ENCODE measurements at places on chromosomes 11 and 22.

GRCh38 chr11:44760917-44761550 lies 34.3 kb downstream of the TSPAN18 start:
- DNase-seq: no peak

GRCh38 chr11:117192401-117192875 lies 6.7 kb upstream of the TAGLN start:
- no peak for DNase-seq

- no peak for DNase-seq
These were observed 19.1 kb downstream of the RFPL2 start for GRCh38 chr22:32185821-32186220.

GRCh38 chr11:20177136-20177535 lies 16.9 kb upstream of the DBX1 start:
- DNase-seq: no peak

- DNase-seq: no peak
These were observed at the start of gene CNGA4 for GRCh38 chr11:6238902-6239301. Gene CNGA4, plus strand, starts transcription at chr11:6239089. Its CDS starts 118 bp downstream, at chr11:6239207.

DNA sequence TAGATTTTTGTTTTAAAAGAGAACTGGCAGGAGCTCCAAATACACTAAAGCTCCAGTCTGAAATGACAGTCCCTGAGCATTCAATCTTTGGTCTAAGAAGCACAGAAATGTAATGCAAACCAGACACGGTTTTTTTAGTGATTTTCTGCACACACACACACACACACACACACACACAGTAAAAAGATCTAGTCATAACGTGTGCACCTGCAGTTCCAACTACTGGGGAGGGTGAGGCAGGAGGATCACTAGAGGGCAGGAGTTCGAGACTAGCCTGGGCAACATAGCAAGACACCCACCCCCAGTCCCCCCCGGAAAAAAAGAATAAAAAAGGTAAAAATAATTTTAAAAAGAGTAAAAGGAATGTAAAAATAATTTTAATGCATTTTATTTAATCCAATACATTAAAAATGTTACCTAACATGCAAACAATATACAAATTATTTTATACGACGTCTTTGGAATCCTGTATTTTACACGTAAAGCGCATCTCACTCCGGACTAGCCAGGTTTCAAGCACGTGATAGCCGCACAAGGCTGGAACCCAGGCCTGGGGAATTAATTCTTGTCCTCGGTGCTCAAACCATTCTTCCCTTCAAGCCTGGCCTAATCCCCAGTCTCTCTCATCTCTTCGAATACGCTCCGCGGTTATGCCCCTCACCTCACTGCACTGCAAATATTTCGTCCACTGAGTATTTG lies 762 bp upstream of the TBC1D22A start:
- DNase-seq: no peak

DNA sequence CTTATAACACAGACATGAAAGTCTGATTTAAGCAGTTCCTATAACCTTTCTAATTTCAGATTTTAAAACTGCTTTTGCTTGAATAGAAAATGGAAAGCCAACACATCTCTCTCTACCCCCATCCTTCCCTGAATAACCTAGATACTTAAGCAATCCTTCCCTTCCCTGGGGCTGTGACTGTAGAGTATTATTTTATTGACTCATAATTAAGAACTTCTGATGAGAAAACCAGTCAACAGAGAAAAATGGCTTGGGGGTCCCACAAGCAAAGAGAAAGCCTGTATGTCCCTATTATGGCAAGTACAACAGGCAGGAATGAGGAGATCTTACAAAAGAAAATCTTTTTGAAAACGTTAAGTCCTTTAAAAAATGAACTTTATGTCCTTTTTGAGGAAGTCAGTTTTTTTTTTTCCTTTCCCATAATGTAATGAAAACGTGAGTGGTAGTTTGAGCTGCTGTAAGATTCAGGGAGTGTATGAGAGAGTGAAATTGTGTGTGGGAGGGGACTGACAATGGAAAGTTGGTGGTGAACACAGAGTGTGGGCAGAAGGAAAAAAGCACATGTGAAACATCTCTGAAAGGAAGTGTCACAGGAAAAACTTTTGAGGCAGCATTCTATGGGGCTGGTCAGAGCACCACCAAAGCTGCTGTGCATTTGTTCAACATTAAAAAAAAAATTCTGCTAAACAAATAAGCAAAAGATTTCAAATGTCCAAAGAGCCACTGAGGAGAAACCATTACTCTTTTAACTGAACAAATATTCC lies 154.6 kb downstream of the MAML2 start:
- DNase-seq: peak; percentile 40

DNA sequence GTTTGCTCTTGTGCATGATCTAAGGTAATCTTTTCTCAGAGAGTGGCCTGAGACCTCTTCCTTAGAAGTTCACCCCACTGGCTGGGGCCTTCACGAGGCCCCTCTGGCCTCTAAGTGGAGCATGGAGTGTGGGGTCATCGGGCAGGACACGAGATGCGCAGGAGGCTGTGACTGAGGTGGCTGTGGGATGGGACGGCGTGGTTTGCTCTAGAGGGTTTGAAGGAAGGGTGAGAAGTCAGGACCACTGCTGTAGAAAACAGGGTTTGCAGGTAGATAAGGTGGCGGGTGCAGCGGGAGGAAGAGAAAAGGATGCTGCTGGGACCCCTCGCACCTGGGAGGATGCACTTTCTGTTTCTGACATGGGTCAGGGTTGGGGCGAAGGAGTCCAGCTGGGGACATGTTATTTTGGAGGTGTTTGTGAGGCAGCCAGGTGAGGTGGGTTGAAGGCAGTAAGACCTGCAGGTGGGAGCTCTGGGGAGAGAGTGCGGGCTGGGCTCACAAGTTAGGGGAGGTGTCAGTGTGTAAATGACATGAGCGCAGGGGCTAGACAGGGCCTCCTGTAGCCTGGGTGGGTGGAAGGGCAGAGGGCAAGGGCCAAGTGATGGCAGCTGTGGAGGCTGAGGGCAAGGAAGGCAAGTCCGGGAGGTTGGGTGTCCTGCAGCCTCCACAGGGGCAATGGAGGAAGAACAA lies 62.5 kb downstream of the KCNQ1 start:
- no peak for DNase-seq

GRCh38 chr22:25048071-25048470 lies 95.6 kb downstream of the KIAA1671 start:
- no peak for DNase-seq

GRCh38 chr11:93128574-93128973 lies 69.2 kb downstream of the SLC36A4 start:
- no peak for DNase-seq

DNA sequence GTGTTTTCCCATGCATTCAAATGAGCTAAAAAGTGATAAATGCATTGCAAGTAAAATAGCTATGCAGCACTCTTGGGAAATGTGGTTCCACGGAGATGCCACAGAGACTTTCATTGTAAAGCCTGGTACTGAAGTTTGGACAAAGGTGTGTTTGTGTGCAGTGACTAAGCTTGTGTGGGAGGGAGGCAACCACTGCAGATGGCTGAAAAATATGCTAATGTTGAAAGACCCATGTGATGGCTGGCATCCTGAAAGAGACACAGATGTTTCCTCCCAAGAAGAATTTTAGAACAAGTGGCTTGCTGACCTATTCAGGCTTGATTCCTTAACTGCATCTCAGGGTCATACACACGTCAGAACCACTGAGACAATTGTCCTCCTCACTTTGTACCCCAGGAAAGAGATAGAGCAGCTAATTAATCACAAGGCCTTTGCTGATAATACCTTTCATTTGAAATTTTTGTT lies 73.8 kb downstream of the FAM76B start:
- peak; percentile 25 for DNase-seq

GRCh38 chr11:62129590-62130282 lies 5.9 kb downstream of the INCENP start:
- no peak for DNase-seq

DNA sequence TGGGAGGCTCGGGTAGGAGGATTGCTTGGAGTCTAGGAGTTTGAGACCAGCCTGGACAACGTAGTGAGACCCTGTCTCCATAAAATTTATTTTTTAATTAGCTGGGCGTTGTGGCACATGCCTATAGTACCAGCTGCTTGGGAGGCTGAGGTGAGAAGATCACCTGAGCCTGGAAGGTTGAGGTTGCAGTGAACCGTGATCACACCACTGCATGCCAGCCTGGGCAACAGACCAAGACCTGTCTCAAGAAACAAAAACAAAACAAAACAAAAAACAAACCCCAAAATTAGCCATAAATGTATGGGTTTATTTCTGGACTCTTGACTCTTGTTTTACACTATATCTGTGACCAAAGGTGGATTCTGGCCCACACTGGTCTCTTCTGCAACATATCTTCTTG lies 41.6 kb downstream of the EIF3F start:
- DNase-seq: no peak

GRCh38 chr11:118596224-118597146 lies 10.9 kb upstream of the PHLDB1 start:
- no peak for DNase-seq

- no peak for DNase-seq
These were observed 93.4 kb upstream of the BIRC3 start for GRCh38 chr11:102223859-102224258.

DNA sequence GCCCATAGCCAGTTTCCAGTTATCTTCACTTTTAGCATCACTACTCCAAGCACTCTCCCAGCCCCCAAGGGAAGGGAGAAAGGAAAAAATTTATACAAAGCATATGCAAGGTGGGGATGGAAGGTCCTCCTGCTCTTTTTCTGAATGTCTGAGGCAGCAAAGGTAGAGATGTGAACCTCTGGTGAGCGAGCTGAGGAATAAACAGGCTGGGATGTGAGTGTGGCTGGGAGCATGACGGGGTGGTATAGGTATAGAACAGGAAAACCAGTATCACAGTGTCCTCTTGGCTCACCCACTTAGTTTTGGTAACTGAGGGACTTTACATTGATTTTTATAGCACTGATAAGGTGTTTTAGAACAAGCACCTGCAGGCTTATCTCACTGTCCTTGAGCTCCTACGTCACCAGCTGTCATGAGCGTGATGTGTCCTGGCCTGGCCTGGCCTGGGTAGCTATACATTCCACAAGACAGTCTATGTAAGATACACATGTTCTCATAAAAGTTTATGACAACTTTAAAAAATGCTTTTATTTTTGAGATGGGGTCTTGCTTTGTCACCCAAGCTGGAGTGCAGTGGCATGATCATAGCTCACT lies 10.3 kb upstream of the POLD3 start:
- DNase-seq: no peak

GRCh38 chr11:134609361-134610115 lies 197.5 kb upstream of the B3GAT1 start:
- DNase-seq: no peak

- no peak for DNase-seq
These were observed 89.7 kb upstream of the CSNK2A3 start for GRCh38 chr11:11442791-11443190.

GRCh38 chr11:79076526-79077115 lies 364.2 kb downstream of the TENM4 start:
- DNase-seq: no peak

DNA sequence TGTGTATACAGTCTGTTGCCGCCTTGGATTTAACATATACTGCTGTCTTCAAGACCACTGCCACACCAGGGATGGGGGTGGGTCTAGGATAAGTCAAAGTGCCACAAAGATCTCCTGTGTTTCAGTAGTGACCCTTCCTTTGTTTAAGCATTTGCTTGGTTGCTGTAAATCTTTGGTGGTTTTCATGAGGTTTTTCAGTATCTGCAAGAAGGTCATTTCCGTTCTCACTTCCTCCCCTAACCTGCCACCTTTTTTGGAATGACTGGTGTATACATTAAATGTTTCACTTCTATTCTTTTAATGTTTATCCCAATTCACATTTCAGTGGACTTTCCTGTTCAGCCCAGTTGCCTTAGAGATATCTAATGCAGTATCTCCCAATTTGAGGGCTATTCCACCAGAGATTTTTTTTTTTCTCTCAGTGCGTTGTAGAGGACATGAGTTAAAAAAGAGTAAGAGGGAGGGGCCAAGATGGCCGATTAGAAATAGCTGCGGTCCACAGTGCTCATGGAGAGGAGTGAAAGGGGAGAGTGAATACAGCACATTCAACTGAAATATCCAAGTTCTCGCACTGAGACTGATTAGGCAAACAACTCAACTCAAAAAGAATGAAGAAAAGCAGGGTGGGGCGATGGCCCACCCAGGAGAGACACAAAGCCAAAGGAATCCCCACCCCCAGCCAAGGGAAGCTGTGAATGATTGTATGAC lies 43.2 kb downstream of the USP47 start:
- DNase-seq: no peak

DNA sequence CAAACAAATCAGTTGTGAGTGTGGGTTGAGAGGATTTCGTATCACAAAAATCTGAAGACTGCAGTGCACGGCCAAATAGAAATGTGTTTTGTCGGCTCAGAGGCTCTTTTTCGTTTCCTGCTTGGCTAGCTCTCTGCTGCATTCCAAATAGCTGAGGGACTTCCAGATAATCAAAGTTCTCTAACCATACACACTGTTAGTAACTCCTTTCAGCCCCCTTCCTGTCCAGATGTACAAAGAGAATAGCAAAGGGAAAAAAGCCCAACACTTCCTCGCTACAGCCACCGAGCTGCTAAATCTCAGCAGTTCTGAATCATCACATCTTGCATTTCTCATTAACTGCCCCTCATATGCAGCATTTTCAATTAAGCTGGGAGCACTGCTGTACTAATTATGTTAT lies 203.1 kb downstream of the TENM4 start:
- no peak for DNase-seq

DNA sequence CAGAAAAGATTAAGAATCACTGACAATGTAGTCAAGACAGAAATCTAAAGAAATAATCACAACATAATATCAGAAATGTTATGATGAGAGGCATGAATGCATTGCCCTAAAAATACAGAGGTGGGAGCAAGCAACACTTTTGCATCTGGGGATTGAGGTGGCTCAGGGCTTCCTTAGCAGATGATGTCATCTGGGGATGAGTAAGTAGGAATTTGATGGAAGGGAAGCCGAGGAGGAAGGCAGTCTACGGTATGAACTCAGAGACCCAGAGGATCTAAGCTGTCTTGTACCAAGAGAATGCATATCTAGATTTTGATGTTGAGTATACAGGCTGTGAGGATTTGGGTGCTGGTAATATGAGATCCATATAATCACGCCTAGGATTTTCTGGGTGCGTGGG lies 193.0 kb upstream of the SNX19 start:
- DNase-seq: no peak

GRCh38 chr11:126522152-126522551 lies 166.7 kb downstream of the ST3GAL4 start:
- no peak for DNase-seq

GRCh38 chr11:121886996-121887395 lies 229.0 kb downstream of the BLID start:
- DNase-seq: no peak

- DNase-seq: no peak
These were observed 2.7 kb upstream of the MYRF start for GRCh38 chr11:61749591-61750217.
